Activated T-helper 1 cell treated with anti-CD3 and anti-CD28 coated beads, Interleukin-12 subunit alpha, Interleukin-12 subunit beta, Interleukin-2, Interleukin-4 antibody, amounts not matched to agents 30 ng/mL and 10 ng/mL and 1 ng/mL, durations not matched to agents 14 hours and 24 hours and 36 hours (primary cell): ENCODE measurements at places on chromosomes 13 and 19. TPM values are rescaled to one million over a fixed set of nuclear protein-coding genes. Genes with fewer than 3 reads are reported as not detected.

Gene SIGLECL1
- total RNA-seq, result not detected in 2 replicates

Gene SPINT2
- 79.6 and 86.8 TPM in 2 replicates for total RNA-seq

Gene TNNT1
- not detected in 2 replicates for total RNA-seq

Gene OLFM2
- 0.78 and 1.6 TPM in 2 replicates for total RNA-seq

Gene ELANE
- total RNA-seq, result not detected in 2 replicates

Gene OR7A5
- total RNA-seq, result not detected in 2 replicates

Gene GPR12
- not detected in 2 replicates for total RNA-seq

Gene POGLUT2
- total RNA-seq, result 15.8 and 17.8 TPM in 2 replicates

Gene IGSF23
- not detected in 2 replicates for total RNA-seq

Gene SGCG
- not detected in 2 replicates for total RNA-seq

Gene CFAP97D2
- total RNA-seq, result not detected in 2 replicates

Gene CSNK1A1L
- total RNA-seq, result not detected in 2 replicates

Gene TYROBP
- total RNA-seq, result not detected in 2 replicates
